ENCODE measurements at places on chromosomes 12 and 14.

DNA sequence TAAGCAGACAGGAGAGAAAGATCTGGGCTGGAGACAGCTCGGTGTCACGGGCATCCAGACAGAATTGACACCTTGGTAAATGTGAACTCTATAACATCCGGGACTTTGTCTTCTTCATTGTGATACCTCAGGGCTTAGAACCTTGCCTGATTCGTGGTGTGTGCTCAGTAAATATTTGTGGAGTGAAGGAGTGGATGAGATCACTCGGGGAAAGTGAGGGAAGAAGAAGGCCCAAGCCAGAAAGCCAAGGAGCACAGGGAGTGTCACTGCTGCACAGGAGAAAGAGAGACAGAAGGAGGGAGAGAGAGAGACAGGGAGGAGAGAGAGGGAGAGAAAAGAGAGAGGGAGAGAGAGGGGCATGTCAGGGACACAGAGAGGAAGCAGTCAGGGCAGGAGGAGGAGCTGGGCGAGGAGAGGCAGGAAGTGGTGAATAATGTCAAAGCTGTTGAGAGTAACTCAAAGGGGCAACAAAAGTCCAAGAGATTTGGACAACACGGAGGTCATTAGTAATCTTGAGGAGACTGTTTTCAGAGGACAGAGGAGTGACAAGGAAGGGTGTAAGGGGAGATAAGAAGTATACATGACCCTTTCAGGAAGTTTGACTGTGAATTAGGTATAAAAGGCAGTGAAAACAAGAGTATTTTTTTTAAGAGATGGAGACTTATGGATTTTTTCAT lies 141.6 kb upstream of the MAX start:
- no peak for DNase-seq

DNA sequence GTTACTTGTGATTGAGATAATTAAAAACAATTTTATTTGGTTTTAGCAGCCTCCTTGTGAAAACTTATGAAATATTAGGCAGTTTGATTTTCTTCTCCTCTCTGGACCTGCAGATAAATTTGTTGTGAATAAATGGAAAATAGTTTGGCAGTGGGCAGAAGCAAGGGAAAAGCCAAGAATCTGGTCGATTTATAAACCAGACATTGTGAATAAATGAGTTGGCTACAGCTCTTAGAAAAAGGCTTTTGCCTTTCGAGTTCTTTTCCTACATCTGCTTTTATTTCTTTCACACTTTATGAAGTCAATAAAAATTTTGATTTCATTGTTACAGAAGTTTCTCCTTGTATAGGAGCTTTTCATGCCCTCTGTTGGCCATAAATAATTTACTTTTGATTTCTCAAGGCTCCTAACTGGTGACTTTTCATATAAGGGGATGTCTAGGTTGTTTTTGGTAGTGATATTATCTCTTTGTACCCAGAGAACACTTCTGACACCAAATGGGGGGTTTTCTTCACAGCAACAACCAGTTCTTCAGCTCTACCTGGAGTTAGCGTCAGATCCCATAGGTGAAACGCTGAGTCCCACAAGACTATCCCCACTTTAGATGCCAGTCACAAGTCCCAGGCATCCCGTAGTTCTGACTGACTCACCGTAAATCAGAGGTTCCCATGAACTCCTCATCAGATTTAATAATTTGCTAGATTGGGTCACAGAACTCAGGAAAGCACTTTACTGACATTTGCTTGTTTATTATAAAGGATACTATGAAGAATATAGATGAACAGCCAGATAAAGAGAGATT lies 136.5 kb upstream of the DNM1L start:
- no peak for DNase-seq

- DNase-seq: no peak
Observed at GRCh38 chr14:95523815-95524448, 7.5 kb upstream of the SYNE3 start.

DNA sequence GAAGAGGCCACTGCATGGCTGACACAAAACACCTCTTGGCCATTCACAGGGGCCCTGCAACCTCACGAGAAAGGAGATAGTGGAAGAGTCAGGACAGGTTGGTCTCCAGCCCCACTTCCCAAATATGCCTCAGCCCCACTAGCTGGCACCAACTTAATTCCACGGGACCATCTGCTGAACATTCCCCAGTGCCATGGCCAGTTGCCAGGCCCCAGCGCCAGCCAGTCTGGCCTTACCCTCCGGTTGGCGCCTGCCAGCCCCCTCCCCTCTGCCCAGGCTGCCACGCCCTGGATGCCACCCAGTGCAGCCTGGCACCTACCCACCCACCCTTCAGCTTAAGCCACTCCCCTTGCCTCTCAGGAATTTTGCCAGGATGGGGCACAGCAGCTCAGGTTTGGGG lies 21.2 kb upstream of the HSPB8 start:
- no peak for DNase-seq

DNA sequence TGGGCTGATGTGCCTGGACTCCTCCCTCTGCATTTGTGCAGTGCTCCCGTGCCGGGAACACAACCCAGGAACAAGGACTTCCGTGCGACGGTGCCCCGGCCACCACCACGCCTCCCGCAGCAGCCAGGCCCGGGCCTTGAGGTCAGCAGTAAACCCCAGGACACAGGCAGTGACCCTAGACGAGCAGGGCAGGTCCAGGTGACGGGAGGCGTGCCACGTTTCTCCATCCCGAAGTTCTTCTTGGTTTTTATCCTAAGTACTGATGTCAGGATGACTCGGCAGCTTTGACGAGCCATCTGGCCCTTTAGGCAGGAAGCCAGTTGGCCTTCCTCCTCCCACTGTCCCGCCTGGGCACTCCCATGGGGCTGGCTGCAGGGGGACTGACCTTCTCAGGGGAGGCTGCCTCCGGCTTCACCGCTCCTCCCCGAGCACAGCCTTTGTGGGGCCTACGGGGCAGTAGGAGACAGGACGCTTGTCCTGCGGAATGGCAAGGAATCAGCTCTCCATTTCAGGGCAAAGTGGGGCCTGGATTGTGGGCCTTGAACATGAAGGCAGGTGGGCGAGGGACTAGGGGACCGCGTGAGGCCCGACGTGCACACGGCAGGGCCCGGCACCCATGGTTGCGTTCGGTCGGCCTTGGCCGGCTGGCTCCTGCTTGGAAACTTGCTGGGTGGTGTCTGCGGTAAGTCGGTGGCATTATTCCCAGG lies 94.1 kb downstream of the FBXL14 start:
- no peak for DNase-seq

DNA sequence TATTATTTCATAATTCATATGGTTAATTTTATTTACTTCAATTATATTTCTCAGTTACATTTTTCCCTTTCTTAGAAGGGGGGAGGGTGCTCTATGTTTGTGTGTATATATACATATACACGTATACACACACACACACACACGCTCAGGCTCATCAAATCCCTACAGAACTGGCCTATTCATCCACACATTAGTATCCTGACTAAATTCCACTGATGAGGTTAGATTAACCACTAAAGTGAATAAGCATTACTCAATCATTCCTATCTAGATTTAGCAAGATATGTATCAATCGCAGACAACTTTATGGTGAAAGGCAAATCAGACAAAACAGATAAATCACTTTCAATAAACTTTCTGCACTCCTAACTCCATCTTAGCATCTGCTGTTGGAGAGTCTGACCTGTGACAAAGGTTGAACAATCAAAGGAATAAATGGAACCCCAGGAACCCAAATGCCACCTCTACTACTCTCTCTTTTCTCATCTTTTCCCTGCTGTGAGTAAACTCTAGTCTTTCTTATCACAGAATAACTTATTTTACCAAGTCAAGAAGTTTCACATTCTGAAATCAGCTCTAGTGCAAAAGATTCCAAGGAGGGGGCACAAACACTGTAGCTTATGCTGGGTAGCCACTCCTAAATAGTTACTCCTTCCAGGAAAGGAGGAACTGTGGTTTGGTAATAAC lies 67.6 kb downstream of the RALGAPA1 start:
- no peak for DNase-seq

DNA sequence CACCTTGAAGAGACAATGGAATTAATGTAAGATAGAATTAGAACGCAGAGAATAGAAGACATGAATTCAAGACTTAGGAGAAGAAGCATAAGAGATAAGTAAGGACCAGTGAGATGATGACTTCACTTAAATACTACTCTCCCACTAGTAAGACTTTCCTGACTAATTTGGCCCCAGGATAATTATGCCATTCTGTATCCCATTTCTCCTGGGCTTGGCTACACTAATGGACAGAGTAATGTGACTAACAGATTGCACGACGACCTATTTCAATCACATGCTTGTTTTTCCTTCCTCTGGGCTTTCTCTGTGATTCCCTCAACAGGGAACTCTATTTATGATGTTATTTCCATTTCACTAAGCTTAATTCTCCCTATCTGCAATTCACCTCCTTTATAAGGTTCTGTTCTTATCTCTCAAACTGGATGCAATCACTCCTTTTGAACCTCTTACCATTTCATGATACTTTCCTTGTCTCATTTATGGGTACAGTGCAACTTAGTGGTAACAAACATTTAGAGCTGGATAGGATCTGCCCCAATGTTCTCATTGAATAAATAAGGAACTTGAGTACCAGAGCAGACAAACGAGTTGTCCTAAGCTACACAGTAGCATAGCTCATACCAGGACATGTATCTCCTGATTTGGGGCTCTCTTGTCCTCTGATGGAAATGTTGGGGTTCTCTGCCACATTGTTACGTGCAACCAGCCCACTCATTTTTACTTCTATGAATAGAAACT lies 102.7 kb downstream of the BTG1 start:
- DNase-seq: no peak

- DNase-seq: no peak
Observed at GRCh38 chr12:115636546-115636945, 640.9 kb downstream of the MED13L start.

GRCh38 chr12:28611115-28611435 lies 420.8 kb downstream of the CCDC91 start:
- DNase-seq: no peak

DNA sequence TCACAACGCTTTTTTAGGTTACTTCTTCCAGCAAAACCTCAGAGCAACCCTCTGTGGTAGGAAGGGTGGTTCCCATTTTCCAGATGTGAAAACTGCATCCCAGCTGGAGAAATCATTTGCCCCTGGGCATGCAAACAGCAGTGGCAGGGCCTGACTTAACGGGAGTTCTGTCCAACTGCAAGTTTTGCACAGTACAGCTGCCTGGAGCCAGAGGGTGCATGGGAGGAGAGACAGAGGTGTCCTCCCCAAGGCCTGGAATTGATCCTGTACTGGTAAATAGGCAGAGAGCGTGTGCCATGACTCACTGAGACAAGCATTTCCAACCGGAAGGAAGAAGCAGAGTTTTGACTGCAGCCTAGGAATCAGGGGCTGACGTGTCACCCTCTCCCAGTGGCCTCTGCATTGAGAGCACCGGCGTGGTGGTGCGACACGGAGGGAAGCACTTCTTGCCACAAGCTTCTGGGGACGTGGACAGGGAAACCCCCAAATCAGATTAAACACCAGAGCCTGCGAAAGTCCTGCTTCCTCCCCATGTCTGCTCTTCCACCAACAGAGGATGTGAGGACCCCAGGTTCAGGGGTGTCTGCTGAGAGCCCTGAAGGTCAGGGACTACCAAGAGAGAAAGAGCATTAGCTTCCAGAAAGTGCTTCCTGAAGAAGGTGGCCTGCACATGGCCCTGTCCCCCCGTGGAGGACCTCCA lies 19.0 kb upstream of the SERPINA4 start:
- DNase-seq: no peak

- DNase-seq: no peak
Observed at GRCh38 chr14:33480887-33481184, 470.0 kb downstream of the EGLN3 start.

DNA sequence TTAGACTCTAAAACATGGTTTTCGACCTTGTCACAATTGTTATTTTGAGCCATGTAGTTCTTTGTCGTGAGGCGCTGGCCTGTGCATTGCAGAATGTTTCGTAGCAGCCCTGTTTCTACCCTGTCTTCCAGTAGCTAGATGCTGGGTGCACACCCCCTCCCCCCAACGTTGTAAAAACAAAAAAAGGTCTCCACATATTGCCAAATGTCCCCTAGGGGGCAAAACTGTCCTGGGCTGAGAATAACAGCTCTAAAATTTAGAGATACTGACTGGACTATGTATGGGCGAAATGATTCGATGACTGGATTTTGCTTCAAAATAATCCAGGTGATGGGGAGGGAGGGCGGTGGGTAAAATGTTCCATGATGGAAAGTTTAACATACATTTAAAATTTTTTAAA lies 126.1 kb upstream of the FUT8 start:
- no peak for DNase-seq

GRCh38 chr12:105775343-105775742 lies 363.4 kb downstream of the NUAK1 start:
- DNase-seq: no peak

- DNase-seq: no peak
Observed at GRCh38 chr12:58359084-58359483, 417.7 kb downstream of the ATP23 start.

GRCh38 chr12:51390891-51391282 lies 319 bp downstream of the GALNT6 start:
- DNase-seq: no peak

DNA sequence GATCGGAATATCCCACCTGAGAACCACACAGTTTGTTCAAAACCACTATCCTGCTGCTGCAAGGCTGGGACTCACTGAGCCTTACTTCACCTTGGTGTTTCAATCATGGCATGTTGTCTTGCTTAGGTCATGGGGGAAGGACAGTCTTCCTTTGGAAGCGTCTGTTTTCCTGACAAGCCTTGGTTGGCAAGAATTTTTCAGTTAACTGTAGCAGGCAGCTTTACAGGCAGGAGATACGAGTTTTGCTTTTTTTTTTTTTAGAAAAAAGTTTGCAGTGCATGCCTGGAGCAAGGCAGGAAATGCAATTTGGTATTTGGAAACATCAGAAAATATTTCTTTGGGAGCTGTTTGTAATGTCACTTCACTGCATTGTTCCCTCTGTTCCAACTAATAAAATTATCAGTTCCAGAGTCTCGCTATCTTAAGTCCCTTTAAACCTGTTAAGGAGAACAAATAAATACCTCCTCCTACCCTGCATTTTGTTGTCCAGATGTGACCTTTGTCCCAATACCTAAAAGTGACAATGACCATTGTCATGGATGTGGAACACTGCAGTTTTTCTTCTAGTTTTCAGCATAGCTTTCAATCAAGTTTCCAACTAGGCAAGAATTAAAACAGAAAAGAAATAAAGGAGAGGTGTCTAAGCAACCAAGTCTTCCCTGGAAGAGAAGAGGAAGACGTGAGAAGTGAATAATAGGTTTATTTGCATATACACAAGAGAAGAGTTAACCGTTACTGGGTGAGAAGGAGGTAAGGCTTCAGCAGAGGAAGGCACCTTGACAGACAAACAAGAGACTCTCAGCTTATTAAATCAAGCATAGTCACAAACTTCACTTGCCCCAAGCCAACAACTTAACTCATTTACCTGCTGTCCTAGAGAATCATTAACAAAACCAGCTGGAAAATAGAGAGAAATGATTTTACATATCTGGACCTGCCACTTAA lies 71.4 kb upstream of the ACTN1 start:
- DNase-seq: no peak

DNA sequence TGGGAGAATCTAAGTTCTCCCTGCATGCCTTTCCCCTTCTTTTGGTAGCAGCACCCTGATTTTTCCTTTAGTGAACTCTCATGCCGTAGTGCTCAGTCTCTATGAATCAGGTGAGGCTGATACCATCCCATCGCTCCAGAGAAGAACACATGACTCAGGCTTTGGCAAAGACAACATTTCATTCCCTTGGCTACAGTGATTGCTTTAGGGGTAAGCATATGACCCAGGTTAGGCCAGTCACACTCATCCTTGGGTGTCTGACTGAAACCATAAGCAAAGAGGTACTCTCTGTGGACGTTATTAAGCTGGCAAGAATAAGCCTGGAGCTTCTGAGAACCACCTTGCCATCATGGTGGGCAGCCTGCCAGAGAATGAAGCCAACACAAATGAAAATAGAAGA lies 141.8 kb downstream of the MYRFL start:
- DNase-seq: no peak

GRCh38 chr12:71218616-71219015 lies 60.8 kb upstream of the TSPAN8 start:
- DNase-seq: no peak
